CD4-positive, alpha-beta T cell treated with Interferon alpha-2 for 1 hour (primary cell): ENCODE measurements at places on chromosomes 12 and 14.
A peak's percentile ranks its signal among the peaks of the same experiment; 100 is the strongest.

DNA sequence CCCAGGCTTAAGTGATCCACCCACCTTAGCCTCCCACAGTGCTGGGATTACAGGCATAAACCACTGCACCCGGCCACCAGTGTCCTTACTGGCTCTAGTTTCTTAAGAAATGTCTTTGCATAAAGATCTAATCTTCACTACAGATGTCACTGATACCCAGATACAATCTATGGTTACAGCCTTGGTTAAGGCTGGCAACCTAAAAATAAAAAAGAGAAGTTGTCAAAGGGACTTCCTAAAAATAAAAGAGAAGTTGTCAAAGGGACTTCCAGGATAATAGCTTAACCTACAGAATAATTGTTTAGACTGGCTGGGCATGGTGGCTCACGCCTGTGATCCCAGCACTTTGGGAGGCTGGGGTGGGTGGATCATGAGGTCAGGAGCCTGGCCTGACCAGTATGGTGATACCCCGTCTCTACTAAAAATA lies 27.6 kb downstream of the ETFBKMT start:
- DNase-seq = peak; percentile 8

DNA sequence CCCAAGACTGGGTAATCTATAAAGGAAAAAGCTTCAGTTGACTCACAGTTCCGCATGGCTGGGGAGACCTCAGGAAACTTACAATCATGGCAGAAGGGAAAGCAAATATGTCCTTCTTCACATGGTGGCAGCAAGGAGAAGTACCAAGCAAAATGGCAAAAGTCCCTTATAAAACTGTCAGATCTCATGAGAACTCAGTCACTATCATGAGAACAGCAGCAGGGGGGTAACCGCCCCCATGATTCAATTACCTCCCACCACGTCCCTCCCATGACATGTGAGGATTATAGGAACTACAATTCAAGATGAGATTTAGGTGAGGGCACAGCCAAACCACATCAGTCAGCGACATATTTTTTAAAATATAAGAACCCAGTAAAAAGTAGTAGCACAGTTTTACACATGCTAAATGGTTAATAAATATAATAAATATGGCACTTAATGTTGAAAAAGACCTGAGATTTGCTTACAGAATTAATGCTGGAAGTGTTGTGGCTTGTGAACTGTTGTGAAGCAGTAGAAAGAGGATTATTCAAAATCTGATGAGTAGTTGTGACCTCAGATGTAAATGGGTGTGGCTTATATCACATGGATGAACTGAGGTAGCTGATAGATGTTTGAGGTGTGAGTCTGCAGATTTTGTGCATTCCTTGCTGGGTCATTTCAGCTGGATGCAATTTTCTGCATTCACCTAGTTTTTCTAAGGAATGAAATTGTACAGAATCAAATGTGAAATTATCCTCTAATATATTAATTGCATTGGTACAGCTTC lies 46.9 kb upstream of the CHPT1 start:
- no peak for DNase-seq

- DNase-seq = no peak
These were observed 8.4 kb upstream of the PGF start for GRCh38 chr14:74963705-74964271.

- no peak for DNase-seq
These were observed 241.7 kb downstream of the ZFP36L1 start for GRCh38 chr14:68551045-68551683.

GRCh38 chr14:34172550-34173368 lies 221.9 kb upstream of the EGLN3 start:
- DNase-seq = no peak

GRCh38 chr12:63949902-63950301 lies 105.4 kb downstream of the SRGAP1 start:
- no peak for DNase-seq

DNA sequence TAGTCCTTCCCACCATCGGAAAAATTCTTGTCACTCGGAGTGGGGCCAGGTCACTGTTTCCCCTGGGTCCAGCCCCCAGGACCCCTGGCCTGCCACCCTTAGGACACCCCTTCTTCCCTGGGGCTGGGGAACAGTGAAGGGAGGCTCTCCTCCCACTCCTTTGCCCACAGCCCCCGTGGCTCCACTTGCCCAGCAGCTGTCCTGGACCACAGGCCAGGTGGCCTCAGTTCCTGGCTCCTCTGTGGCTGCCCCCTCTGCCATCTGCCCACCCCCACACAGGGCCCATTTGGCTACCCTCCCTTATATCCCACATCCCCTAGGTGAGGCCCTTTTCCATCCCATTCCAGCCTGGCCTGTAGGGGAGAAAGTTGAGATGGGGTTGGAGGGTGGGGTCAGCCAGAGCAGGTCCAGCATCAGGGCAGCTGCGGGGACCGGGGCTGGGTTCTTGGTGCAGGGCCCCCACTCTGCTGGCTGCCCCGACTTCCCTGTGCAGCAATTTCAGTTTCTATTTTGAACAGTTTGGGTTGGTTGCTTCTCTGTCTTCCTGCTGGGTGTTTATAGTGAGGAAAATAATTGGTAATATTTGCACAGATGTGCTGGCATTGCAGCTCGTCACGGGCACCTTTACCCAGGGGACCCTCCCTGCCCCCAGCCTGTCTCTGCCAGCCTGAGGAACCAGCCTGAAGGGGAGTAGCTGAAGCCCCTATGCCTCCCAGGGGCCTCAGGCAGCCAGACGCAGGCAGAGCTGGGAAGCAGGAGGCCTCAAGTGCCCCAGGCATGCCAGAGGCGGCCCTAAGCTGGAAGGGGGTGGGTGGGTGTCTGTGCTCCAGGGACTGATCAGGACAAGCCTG lies 23.4 kb downstream of the SYNDIG1L start:
- no peak for DNase-seq

- DNase-seq = no peak
These were observed 1.4 kb upstream of the PKP2 start for GRCh38 chr12:32897687-32898573.

GRCh38 chr14:53448682-53449081 lies 295.6 kb upstream of the DDHD1 start:
- DNase-seq = no peak

GRCh38 chr12:26767865-26768264 lies 65.1 kb downstream of the ITPR2 start:
- DNase-seq = no peak

DNA sequence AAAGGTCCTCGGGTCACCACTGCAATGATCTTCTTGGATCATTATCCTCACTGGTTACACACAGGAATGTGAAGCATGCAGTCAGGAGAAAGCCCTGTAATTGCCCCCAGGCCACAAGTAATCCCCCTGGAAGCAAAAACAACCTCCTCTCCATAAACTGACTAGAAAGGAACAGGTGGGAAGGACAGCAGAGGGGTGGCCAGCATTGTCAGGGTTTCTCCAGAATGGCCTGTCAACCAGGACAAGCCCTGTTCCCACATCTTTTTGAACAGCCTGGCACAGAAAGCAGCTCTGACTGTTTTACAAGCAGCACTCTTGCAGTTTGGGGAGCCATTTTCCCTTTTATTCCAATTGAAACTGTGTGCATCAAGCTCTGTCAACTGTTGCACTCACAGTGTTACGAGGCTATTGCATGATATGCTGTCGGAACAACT lies 36.1 kb downstream of the TMCC3 start:
- DNase-seq = no peak

DNA sequence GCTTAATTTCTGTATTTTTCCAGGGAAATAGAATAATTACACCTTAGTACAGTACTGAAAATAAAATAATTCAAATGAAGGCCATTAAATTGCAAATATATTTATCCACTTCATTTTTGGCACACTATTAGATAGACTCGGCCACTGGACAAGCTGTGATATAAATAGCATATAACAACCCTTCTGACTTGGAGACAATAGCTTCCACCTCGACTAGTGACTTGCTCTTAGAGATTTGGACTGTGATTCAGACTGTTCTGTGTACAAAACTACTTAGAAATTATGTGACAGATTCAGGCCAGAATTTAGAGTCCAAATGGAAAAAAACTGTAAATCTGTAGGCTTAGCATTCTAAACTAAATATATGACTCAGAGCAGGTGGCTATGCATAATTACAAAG lies 949.9 kb downstream of the LRFN5 start:
- DNase-seq = no peak

DNA sequence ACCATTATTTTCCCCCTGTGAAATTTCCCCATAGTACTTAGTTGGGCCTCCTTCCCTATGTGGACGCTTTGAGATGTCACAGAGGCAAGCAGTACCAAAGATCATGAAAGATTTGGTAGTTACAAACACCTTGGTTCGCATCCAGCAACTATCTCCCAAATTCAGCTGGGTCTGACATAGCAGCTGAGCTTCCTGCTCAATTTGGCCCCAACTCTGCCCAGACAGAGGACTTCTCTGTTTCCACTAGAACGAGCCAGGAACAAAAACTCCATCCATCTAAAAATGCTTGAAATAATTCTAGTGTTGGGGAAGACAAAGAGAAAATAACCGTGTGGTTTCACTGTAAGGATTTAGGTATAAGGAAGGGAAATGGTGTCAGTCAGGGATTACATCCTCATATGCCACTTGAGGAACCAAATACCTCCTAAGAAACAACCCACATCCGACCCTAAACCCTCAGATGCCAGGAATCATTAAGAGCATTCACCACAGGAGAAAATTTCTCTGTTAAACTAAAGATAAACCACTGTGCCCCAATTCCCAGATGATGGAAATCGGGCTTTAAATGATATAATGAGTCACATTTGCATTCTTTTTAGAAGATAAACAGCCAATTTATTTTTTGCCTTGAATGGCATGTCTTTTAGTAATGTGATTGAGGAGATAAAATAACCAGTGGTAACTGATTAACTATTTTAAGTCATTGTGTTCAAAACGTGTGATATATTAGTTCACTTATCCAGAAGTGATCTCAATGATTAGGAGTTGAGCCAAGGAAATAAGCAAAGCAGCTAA lies 103.7 kb upstream of the IFNG-AS1 start:
- DNase-seq = no peak

GRCh38 chr12:130031571-130032189 lies 127.9 kb upstream of the TMEM132D start:
- peak; percentile 46 for DNase-seq

DNA sequence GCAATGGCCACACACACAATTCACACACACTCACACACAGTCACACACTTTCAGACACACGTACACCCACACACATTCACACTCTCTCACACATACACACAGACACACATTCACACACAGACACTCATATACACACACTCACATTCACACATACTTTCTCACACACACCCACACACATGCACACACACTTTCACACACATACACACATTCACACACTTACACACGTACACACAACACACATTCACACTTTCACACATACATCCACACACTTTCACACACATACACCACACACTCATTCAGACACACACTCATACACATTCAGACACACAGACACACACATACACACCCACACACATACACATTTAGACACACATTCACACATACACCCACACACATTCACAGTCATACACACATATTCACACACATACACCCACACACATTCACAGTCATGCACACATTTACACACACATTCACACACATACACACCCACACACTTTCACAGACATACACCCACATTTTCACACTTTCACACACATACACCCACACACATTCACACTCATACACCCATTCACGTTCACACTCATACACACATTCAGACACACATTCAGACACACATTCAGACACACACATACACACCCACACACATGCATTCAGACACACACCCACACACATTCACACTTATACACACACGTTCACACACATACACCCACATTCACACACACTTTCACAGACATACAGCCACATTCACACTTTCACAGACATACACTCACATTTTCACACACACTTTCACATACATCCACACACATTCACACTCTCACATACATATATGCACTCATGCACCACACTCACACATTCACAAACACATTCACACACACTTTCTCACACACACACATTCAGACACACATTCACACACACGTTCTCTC lies 52.6 kb upstream of the C14orf180 start:
- no peak for DNase-seq

DNA sequence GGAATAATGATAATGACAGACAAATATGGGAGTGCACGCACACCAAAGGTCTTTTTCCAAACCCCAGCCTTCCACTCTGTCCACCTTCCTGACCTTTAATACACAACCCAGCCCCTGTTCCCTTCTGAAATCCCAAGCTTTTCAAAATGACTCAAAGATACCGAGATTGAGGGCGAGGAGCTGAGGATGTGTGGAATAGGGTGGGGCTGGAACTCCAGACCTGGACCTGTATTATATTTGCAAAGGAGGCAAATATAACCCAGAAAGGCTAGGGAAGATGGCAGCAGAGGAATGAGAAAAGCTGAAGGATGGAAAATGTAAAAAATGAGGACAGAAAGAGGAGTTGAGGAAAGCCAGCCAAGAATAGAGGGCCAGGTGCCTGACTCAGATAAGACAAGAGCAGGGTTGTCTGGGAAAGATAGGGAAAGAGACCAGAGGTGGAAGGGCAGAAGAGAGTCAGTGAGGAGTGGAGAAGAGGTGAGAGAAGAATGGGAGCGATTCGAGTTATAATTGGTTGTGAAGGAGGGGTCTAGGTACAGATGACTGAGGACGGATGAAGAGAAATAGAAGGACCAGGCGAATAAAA lies 1.0 kb upstream of the PTMS start:
- DNase-seq = no peak

DNA sequence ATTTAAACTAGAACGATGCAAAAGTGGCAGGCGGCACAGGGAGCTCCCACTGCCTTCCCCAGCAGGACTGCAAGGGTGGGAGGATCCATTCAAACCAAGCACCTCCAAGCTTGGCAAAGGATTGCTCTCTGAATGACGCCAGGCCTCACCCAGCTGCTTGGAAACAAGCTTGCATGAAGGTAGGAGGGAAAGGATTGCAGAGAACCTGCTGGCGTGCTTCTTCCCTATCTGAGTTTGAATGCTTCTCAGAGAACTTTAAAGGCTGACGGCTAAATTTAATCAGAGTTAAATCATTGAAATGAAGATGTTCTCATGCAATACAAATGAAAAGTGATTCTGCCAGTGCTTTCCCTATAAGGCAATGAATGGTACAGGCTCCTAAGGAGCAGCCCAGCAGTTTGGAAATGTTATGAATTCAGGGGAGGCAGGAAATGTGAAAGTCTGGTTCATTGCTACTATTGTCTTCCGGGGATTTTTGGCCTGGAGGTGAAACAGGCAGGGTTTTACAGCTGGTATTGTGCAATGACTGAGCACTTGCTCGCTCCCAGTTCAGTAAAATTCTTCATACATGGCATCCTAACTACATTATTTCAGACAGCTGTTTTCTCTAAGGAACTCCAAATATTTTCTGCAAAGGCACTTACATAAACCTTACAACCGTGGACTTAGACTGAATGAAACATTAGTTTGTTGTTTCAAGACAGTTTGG lies 31.9 kb upstream of the DUSP6 start:
- DNase-seq = no peak

DNA sequence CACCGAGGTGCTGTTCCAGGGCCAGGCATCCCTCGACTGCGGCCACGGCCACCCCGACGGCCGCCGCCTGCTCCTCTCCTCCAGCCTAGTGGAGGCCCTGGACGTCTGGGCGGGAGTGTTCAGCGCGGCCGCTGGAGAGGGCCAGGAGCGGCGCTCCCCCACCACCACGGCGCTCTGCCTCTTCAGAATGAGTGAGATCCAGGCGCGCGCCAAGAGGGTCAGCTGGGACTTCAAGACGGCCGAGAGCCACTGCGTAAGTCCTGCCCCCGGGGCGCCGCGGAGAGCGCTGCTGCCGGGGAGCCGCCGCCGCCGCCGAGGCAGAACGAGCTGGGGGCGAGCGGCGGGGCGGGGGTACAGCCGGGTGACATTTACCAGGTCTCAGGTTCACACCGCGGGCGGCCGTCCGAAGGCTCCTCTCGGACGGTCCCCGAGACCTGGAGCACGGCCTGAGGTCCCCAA lies 1.4 kb downstream of the PLXNC1 start:
- DNase-seq = no peak
